ENCODE measurements at places on chromosomes 11 and 22. TPM values are rescaled to one million over a fixed set of nuclear protein-coding genes. Genes with fewer than 3 reads are reported as not detected.

DNA sequence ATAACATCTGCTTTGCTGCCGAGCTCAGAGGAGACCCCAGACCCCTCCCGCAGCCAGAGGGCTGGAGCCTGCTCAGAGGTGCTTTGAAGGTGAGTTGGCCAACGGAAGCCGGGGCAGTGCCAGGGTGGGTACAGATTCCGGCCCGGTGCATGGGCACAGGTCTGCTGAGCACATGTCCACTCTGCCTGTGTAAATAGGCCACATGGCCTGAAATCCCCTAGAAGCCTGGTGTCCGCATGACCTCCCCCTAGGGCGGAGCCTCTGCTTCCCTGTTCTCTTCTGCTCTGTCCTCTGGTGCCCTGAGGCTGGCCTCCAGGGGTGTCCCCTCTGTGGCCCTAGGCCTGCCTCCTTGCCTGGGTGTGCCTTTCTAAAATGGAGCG, 19.6 kb upstream of the TXNRD2 start:
- H3K4me3 ChIP-seq = no peak overlapping the region
- H3K27me3 ChIP-seq = no peaks in the 10 kb centered on the region

- peaks cover 17% of the 10 kb centered on the region for H3K4me1 ChIP-seq
- H3K36me3 ChIP-seq = no peaks in the 10 kb centered on the region
- H3K4me3 ChIP-seq = no peak overlapping the region
Measured at GRCh38 chr11:1153105-1153950, 4.4 kb upstream of the MUC5AC start.

DNA sequence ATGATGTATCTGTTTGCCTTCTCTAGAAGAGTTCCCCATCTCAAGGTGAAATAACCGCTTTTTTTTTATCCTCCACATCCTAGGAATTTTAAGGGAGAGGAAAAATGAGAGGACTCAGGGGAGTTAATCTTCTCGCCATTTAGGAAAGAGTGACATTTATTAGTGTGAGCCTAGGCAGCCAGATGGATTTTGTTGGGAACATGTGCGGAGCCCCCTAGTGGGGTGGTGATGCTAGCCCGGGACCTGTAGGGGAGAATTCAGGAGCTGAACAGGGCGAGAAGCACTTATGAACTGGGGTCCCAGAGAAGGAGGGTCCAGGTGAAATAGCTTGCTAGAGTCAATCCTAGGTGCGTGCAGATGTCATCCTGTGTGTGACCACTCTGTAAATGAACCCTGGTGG, 10.7 kb downstream of the IL17RA start:
- no peaks in the 10 kb centered on the region for H3K4me1 ChIP-seq
- no peak overlapping the region for H3K27ac ChIP-seq
- H3K36me3 ChIP-seq = no peaks in the 10 kb centered on the region
- DNase-seq = no peak
- no peak overlapping the region for H3K4me3 ChIP-seq

Gene OSBP
- 43.8 TPM for total RNA-seq

Gene AMPD3
- total RNA-seq = 3.4 TPM

Gene OR8G1
- not detected for total RNA-seq

DNA sequence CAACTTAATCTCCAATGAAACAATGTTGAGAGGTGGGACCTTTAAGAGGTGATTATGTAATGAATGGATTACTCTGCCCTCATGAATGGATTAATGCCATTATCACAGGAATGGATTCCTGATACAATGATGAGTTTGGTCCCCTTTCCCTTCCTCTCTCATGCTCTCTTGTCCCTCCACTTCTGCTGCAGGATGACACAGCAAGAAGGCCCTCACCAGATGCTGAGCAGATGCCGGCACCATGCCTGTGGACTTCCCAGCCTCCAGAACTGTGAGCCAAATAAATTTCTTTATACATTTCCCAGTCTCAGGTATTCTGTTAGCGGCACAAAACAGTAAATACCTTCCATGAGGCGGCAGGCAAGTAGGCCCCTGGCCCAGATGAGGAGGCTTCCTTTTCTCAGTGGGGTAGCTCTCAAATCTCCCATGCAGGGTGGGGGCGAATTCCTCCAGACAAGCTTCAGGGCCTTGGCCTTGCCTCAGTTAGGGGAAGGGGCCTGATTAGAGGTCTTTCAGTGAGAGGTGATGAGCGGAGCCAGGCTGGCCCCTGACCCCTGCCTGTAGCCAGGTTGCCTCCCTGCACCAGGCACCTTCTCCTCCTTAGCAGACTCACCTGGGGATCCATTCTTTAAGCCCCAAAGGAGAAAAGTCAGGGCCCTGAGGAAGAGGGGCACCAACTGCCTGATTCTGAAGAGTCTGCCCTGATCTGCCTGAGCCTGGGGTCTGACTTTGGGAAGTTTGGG, 86.0 kb downstream of the RRM1 start:
- no peaks in the 10 kb centered on the region for H3K4me1 ChIP-seq
- no peaks in the 10 kb centered on the region for H3K27me3 ChIP-seq
- no peak overlapping the region for H3K4me3 ChIP-seq

DNA sequence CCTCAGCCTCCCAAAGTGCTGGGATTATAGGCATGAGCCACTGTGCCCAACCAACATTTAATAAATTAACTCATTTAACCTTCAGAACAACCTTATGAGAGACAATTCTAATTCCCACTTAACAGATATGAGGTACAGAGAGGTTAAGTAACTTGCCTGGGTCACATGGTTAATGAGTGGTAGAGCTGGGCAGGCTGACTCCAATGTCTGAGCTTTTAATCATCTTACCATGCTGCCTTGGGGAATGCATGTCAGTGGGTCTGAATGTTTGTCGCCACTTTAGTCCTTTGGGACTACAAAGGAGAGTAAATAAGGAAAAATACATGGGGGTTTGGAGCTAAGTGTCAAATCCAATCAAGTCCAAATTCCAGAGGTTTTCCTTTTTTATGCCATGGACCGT, 11.2 kb upstream of the PIK3C2A start:
- H3K4me3 ChIP-seq = no peak overlapping the region
- DNase-seq = no peak
- no peaks in the 10 kb centered on the region for H3K4me1 ChIP-seq
- H3K27me3 ChIP-seq = no peaks in the 10 kb centered on the region
- no peaks in the 10 kb centered on the region for H3K36me3 ChIP-seq
- H3K27ac ChIP-seq = no peak overlapping the region

DNA sequence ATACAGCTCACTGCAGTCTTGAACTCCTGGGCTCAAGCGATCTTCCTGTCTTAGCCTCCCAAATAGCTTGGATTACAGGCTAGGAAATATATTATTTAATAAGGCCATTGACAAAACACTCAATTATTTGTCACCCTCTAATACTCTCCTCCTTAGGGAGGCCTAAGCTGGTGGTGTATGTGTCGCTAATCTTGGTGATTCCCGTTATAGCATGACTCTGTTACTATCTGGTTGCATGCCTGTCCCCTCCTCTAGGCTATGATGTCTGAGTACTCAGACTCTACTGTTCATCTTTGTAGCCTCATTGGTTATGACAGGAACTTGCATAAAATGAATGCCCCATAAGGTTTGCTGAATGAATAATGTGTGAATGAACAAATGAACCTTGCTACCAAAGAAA, 87.6 kb downstream of the USP35 start:
- H3K4me3 ChIP-seq = no peak overlapping the region
- H3K36me3 ChIP-seq = no peaks in the 10 kb centered on the region
- no peak overlapping the region for H3K27ac ChIP-seq
- H3K27me3 ChIP-seq = no peaks in the 10 kb centered on the region
- peaks cover 13% of the 10 kb centered on the region for H3K4me1 ChIP-seq

Gene GAS2L1
- 10.4 TPM for total RNA-seq

DNA sequence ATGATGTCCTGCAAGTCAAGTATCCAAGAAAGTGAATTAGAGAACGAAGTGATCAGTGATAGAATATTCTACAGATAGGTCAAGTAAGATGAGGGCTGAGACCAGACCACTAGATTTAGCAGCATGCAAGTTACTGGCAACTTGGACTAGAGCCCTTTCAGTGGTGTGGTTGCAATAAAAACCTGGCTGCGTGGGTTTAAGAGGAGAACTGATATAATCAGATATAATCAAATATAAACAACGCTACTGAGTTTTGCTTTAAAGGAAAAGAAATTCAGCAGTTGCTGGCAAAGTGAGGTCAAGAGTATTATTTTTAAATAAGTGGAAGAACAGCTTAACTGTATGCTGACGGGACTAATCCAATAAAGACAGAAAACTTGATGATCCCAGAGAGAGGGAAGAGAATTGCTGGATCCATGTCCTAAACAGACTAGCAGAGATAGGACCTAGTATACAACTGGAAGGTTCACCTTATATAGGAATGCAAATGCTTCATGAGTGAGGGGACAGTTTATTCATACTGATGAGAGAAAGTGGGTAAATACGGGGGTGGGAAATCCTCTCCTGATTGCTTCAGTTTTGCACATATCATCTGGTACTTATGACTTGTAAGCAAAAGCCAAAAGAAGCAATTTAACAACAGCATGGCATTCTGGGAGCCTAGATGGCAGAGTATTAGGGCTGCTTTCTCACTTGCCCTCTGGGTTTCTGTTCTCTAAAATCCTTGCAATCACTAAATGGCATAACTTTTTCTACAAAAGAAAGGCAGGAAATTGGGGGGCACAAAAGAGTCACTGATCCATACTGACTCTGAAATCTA, 146.2 kb downstream of the RBFOX2 start:
- H3K4me3 ChIP-seq = no peak overlapping the region
- H3K27ac ChIP-seq = peak overlapping the region; percentile 8
- H3K36me3 ChIP-seq = no peaks in the 10 kb centered on the region
- H3K27me3 ChIP-seq = no peaks in the 10 kb centered on the region

GRCh38 chr11:68976095-68976494, 4.7 kb downstream of the MRGPRD start:
- H3K4me3 ChIP-seq = no peak overlapping the region
- no peak for DNase-seq

Gene FREY1
- not detected for total RNA-seq

GRCh38 chr22:25697181-25697664, 44.8 kb upstream of the MYO18B start:
- H3K4me3 ChIP-seq = no peak overlapping the region
- H3K27ac ChIP-seq = no peak overlapping the region
- DNase-seq = no peak
- no peaks in the 10 kb centered on the region for H3K27me3 ChIP-seq

DNA sequence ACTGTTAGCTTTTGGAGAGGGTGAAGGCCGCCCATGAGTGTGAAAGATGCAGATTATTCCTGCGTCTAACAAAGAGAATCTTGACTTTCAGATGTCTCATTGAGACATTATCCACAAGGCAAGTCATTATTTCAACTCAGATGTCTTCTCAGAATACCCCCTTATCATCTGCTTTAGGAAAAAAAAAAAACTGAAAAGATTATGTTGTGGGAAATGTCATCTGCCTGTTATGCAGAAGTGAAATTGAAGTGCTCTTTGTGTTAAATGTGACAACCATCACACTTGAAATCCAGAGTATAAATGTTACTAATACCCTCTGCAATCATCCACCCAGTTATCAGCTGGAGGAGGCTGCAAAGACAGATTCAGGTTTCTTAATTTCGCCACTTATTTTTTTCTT, 239.6 kb downstream of the LARGE1 start:
- no peak overlapping the region for H3K27ac ChIP-seq
- H3K4me3 ChIP-seq = no peak overlapping the region
- no peaks in the 10 kb centered on the region for H3K27me3 ChIP-seq
- no peaks in the 10 kb centered on the region for H3K36me3 ChIP-seq
- no peaks in the 10 kb centered on the region for H3K4me1 ChIP-seq

GRCh38 chr11:77259641-77260040, 41.8 kb downstream of the GDPD4 start:
- no peak for DNase-seq
- H3K27ac ChIP-seq = no peak overlapping the region
- H3K27me3 ChIP-seq = no peaks in the 10 kb centered on the region
- H3K36me3 ChIP-seq = no peaks in the 10 kb centered on the region
- H3K4me3 ChIP-seq = no peak overlapping the region
- H3K4me1 ChIP-seq = no peaks in the 10 kb centered on the region

DNA sequence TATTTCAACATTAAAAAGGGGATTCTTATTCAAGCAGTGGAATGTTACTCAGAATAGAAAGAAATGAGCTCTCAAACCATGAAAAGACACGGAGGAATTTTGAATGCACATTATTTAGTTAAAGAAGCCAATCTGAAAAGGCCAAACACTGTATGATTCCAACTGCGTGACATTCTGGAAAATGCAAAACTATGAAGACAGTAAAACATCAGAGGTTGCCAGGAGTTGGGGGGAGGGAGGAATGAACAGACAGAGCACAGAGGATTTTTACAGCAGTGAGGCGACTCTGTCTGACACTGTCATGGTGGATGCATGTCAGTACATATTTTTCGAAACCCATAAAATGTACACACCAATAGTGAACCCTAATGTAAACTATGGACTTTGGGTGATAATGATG, 22.9 kb upstream of the THY1 start:
- no peaks in the 10 kb centered on the region for H3K36me3 ChIP-seq
- H3K4me3 ChIP-seq = no peak overlapping the region
- no peaks in the 10 kb centered on the region for H3K27me3 ChIP-seq

GRCh38 chr11:28759311-28759710, 651.1 kb downstream of the METTL15 start:
- H3K4me3 ChIP-seq = no peak overlapping the region
- H3K27ac ChIP-seq = peak overlapping the region; percentile 62
- DNase-seq = peak; percentile 63
- H3K4me1 ChIP-seq = peaks cover 3% of the 10 kb centered on the region

Gene MS4A3
- total RNA-seq = not detected

Gene HBB
- not detected for total RNA-seq

Gene MGAT3
- 20.0 TPM for total RNA-seq

Gene SHANK2
- total RNA-seq = 17.3 TPM

DNA sequence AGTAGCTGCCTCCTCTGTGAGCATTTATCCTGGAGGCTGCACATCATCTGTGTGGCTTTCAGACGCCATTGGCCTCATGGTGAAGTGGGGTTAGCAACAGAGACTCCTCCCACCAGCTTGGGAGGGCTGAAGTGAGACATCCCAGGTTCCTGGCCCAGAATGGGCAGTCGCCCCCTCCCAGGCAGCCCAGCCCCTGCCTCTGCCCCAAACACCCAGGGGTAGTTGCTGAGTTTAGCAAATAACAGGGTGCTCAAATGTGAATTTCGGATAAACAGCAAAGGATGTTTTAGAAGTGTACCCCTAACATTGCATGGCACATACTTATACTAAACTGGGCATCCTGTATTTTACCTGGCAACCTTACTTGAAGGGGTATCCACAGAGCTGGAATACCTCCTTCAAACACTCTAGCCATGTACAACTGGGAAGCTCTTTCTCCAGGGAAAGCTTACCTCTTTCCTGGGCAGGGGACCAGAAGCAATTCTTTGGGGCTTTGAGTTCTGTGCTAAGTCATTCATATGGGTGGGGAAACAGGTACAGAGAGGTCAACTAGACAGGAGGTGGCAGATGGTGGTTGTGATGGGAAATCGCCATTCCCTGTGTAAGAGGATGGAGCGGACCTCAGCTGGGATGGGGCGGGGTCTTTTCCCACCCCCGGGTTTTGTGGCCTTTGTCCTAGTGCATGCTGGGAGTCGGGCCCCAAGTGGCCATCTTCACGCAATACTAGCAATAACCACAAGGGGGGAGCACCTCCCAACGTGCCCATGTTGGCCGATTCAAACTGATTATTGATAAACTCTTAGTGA, 19.3 kb downstream of the MTFP1 start:
- no peak overlapping the region for H3K4me3 ChIP-seq
- DNase-seq = peak; percentile 72
- no peaks in the 10 kb centered on the region for H3K36me3 ChIP-seq
